ENCODE measurements at places on chromosomes 4 and X.

DNA sequence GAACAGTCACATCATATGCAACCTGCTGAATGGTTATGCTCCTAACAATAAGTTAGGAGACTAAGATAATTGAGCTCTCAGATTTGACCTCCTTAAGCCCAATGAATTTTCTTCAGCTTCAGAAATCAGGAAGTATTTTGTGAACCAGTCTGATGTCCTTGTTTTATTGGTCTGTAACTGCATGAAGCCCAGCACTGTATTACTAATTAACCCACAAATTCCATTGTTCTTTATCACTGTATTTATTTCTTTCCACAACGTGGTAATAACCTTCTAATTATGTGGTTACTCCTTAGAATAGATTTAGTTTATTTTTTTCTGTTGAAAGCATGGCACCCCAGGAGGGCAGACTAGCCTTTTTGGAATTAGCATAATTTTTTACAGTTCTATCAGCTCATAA lies 3.9 kb upstream of the MFAP3L start:
- no peak for DNase-seq

DNA sequence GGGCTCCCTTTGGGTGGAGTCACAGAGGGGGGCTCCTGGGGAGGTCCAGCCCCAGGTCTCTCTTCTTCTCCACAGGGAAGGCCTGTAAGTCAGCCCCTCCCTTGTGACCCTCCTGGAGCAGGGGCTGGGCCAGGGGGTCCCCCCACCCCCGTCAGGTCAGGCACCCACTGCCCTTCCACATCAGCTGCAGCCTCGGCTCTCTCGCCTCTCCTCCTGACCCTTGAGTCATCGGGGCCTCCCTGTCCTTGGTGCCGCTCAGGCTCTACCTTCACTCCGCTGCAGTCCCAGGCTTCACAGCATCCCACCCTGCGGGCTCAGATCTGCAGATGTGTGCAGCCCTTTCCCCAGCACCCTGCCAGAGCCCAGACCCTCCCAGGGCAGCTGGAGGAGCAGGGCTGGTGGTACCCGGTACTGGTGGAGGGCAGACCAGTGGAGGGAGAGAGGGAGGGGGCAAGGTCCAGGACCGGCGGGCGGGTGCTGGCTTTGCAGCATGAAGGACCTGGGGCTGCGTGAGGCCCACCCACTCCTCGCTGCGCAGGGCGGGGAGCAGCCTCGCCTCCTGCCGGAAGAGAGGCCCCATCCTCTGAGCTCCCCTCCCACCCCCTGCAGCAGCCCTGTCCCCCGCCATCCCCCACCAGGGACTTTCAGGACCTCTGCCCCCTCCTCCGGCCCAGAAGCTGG lies 117.1 kb downstream of the FAM53A start:
- DNase-seq = no peak

GRCh38 chr4:183995570-183995969 lies 90.5 kb downstream of the STOX2 start:
- no peak for DNase-seq

GRCh38 chr4:188492886-188493285 lies 353.6 kb downstream of the TRIML1 start:
- no peak for DNase-seq

- no peak for DNase-seq
Observed at GRCh38 chr4:8258552-8259212, 10.9 kb upstream of the HTRA3 start.

DNA sequence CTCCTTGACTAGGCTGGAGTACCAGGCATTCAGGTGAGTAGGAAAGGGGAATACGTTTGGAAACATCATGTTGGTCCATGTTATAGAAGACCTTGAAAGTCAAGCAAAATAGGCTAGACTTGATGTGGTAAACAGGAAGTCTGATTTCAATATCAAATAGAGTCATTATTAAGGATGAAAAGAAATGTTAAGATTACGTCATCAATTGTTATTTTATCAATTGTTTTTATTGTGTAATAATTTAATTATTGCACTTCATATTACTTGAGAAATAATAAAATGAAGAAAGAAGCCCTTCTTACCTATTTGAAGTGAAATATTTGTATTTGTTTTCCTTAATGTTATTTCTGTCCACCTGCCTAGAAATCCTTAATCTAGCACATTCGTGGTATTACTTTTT lies 361.0 kb upstream of the HAND2 start:
- DNase-seq = no peak

DNA sequence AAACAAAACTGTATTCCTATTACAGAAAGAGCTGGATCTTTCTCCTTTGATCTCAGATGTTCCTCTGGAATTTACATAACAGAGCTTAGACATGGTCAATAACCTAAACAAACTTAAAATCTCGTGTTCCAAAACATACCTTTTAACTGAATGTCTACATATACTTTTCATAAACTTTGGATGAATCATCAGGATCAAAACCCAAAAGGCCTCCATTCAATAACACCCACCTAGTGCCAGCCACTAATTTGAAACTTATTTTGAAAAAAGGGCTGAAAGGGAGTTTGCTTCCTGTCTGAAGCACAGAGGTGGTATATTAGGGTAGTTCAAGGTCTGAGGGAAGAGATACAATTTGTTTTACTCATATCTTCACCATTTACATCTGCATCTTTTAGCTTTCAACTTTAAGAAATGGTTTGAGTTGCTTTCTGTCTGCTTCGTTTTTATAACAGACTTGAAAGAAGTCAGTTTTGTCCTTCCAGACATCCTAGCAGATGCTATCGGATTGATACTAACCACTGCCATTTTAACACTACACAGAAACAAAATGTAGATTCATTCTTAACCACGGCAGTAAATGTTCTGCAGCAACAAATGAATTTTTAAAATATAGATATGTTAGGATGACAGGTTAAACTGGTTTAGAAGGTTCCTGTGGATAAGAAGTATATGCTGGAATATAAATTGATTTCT lies 242.8 kb upstream of the DKK2 start:
- no peak for DNase-seq

DNA sequence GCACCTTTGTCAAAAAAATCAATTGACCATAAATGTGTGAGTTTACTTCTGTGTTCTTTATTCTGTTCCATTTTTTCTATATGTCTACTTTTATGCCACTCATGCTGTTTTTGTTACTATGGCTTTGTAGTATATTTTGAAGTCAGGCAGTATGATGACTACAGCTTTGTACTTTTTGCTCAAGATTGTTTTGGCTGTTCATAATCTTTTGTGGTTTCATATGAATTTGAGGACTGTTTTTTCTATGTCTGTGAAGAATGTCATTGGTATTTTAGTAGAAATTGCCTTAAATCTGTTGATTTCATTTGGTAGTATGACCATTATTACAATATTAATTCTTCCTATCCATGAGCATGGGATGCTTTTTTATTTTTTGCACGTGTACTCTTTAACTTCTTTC lies 346.8 kb downstream of the PPP3CA start:
- no peak for DNase-seq

- DNase-seq = no peak
Observed at GRCh38 chr4:33071535-33071934, 2351.4 kb downstream of the PCDH7 start.

GRCh38 chr4:108794136-108794535 lies 31.3 kb upstream of the ETNPPL start:
- DNase-seq = no peak

DNA sequence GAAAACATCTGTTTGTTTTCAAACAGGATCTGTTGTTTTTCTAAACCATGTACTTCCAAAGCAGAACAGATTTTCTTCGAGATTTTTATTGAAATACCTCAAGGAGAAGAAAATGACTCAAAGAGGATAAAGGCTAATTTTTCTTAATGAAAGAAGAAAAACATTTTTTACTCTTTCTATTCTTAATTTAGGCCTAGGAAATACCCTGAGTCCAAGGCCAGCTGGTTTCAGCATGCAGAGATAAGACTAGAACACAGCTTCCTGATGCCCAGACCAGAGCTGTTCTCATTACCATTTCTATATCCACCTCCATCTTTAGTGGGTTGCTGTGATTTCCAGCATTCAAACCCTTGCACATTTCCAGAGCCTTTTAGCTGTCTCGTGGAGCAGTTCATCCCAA lies 18.3 kb downstream of the GAB1 start:
- DNase-seq = no peak

GRCh38 chr4:140693562-140693961 lies 62.6 kb downstream of the TBC1D9 start:
- no peak for DNase-seq

DNA sequence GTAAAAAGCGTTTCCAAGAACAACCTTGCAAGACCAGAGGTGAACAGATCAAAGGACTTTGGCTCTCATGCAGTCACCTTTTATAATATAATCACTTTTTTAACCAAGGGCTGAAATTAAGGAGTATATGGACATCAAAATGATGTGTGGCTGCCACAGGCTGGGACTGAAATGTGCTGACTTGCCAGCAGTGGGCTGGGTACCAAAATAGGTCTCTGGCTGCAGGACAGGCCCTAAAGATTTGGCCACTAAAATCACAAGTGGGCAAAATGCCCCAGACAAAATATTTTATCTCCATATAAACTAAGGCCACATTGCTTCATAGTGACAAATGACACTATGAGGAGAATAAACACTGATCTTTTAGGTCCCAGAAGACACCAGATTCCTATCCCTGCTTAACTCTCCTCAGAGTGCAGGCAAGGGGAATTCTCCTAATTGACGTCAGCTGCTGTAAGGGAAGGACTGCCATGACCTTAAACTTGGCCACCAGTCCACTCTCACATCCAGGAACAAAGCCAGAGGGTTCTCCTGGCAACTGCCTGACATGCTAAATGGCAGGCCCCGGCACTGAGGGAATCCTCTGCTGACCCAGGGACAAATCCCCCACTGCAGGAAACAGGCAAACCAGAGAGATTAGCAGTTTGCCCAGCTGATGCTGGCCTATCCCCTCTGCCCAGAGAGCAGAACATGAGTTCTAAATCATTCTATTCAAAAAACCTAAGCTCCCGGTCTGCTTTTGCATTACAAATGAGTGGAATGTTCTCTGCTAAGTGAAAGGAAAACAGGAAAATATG lies 155.8 kb downstream of the PPP3CA start:
- DNase-seq = no peak

DNA sequence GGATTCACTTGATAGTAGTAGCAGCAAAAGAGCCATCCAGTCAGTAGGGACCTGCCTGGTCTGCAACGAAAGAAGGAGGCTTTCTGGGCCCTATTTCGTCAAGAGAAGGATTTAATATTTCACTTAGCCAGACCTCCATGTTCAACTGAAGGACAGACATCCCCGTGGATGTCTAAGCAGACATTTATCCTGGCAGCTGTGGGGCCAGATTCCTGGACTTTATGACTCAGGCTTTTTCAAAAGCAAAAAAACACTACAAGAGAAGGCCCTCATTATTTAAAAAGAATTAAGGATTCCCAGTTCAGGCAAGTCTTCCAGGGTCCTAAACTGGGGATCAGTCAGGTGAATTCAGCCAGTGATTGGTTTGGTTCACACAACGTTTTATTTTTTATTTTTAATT lies 88.5 kb upstream of the TSPAN5 start:
- DNase-seq = no peak

GRCh38 chrX:41184312-41184711 lies 99.1 kb downstream of the USP9X start:
- no peak for DNase-seq

DNA sequence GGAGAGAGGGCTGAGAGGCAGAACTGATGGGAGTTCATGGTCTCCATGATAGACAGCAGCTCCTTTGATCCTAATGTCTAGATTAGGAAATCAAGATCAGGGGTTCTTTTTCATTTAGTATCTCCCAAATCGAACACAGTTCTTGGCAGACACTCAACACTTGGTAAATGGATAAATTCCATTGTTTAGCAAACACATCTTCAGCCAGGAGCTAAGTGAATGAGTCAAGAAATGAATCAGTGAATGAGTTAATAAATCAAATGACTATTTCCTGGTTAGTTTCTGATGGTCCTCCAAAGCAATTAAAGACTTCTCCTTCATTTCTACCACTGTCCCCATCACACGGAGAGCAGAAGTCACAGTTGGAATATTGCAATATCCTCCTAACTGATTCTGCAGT lies 120.0 kb upstream of the SHISA3 start:
- DNase-seq = no peak

DNA sequence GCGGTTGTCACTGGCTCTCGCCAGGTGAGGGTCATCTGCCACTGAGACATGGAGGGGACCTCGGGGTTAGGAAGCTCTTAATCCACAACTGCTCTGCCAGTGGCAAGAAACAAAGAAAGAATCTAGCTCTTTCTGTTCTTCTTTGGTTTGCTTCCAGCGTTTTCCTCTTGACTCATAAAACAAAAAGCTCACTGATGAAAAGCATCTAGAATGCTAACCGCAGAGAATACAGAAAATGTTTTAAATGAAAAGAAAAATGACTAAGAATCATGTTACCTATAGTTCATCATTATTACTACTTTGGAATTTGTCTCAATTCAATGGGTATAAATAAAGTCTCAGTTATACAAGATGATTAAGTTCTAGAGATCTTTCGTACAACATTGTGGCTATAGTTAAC lies 274.8 kb upstream of the TENM3 start:
- no peak for DNase-seq

DNA sequence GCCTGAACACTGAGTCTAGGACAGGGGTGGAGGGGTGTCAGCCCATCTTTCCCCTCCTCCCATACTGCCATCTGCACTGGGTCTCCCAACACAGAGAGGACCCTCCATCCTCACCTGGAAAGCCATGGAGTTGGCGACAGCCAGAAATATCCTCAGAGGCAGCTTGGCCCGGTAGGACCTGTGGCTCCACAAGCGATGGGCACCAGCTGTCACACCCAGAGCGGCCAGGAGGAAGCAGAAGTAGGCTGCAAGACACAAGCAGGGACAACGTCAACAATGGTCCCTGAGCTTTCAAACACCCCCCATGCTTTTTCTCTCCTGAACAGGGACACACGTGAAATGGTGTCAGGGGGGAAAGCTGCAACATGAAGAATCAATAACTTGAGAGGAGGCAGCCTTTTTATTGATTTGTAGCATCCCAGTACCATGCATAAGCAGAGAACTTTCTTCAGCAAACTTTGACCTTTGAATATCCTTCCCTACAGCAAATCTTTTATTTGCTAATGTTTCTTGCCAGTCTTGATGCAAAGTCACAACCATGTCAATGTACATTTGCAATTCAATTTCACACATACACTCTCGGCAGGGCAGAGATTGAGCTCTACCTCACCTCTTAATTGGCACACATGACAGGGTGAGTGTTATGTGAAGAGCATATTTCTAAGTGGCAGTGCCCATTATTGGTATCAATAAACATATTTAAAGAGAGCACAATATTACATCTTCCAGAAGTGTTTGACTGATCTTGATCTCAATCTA lies 93.2 kb downstream of the SCD5 start:
- DNase-seq = no peak

All from HuH-7 (cell line).